Calu3 (cell line): ENCODE measurements at places on chromosomes 11 and 22. TPM values are rescaled to one million over a fixed set of nuclear protein-coding genes. Genes with fewer than 3 reads are reported as not detected.
A peak's percentile ranks its signal among the peaks of the same experiment; 100 is the strongest.

DNA sequence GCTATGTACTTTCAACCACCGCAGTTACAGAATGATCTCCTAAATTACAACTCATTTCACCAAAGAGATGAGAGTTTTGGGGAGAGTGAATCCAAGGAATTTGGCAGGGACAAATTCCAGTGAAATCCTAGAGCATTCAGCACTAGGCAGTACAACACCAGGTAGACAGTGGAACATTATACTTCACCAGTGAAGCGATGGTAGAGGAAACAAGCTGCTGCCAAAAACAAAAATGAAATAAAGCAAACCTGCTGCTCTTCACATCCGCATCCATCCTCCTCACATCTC lies 16.9 kb downstream of the SMCO4 start:
- H3K27ac ChIP-seq: no peak overlapping the region
- H3K36me3 ChIP-seq: no peaks in the 10 kb centered on the region
- H3K4me1 ChIP-seq: peaks cover 30% of the 10 kb centered on the region
- no peaks in the 10 kb centered on the region for H3K27me3 ChIP-seq
- H3K4me3 ChIP-seq: no peak overlapping the region

GRCh38 chr11:61526229-61526628 lies 17.7 kb downstream of the LRRC10B start:
- H3K27ac ChIP-seq: no peak overlapping the region
- peaks cover 4% of the 10 kb centered on the region for H3K36me3 ChIP-seq
- DNase-seq: no peak
- H3K27me3 ChIP-seq: peaks cover 70% of the 10 kb centered on the region
- no peak overlapping the region for H3K4me3 ChIP-seq
- H3K4me1 ChIP-seq: no peaks in the 10 kb centered on the region

GRCh38 chr22:47929646-47930185 lies 1167.3 kb downstream of the TBC1D22A start:
- H3K36me3 ChIP-seq: no peaks in the 10 kb centered on the region
- no peaks in the 10 kb centered on the region for H3K4me1 ChIP-seq
- no peak overlapping the region for H3K27ac ChIP-seq

SMTNL1 gene
- total RNA-seq: not detected in 2 replicates

GRCh38 chr11:69005631-69006368 lies 7.2 kb downstream of the MRGPRF start:
- H3K27me3 ChIP-seq: peaks cover 19% of the 10 kb centered on the region
- H3K4me3 ChIP-seq: no peak overlapping the region
- no peak for DNase-seq
- no peak overlapping the region for H3K27ac ChIP-seq
- peaks cover 21% of the 10 kb centered on the region for H3K4me1 ChIP-seq

MALAT1 gene
- total RNA-seq: 8,437 and 9,950 TPM in 2 replicates

DNA sequence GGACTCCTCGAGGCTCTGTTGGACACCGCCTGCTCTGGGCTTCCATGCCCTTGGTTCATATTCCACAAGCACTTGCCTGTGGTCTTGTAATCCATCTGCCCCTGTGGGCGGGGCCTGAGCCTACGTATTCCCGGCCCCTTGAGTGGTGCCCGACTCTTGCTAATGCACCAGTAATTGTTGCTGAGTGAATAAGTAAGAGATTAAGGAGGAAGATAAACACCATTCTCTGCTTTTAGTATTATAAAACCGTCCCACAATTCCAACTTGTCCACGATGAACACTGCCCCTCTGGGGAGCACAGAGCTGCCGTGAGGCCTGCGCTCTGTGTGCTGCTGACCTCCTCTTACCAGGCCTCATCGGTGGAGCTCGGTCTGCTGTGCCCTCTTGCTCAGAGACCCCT lies 50.3 kb downstream of the MICAL2 start:
- peaks cover 63% of the 10 kb centered on the region for H3K36me3 ChIP-seq
- peak overlapping the region; percentile 88 for H3K27ac ChIP-seq
- peaks cover 68% of the 10 kb centered on the region for H3K4me1 ChIP-seq
- H3K4me3 ChIP-seq: peak overlapping the region; percentile 20

- H3K4me1 ChIP-seq: peaks cover 89% of the 10 kb centered on the region
- DNase-seq: no peak
- peak overlapping the region; percentile 8 for H3K4me3 ChIP-seq
Measured at GRCh38 chr11:45267652-45268299, 18.4 kb downstream of the SYT13 start.

TTC38 gene
- 31.9 and 34.0 TPM in 2 replicates for total RNA-seq

DNA sequence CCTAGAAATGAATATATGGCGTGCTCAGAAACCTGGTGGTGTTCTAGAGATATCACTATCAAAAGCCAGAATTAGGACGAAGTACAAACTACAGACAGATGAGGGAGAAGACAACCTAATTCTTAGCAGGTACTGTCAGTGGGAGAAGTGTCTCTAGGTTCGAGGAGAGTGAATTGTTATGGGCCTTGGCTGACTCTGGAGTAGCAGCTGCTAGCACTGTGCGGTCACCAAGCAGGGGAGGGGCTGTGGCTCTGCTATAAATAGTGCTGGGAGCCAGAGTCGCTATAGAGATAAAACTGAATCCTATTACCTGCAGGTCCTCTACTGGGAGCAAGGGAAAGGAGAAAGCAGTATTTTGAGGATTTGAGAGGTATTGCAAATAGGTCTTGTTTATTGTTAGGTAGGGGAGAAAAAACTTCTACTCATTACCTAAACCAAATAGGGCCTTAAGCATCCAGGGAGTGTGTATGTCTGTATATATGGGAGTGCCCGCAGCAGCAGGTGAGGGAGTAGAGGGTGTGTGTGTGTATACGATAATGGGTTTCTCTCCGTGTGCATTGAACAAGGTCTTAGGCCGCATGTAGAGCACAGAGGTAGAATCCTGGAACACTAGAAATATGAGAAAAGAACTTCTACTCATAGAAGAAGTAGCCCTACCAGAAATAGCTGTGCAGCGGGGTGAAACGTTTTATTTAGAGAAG lies 2.2 kb downstream of the MADD start:
- no peak for DNase-seq
- H3K36me3 ChIP-seq: peaks cover 42% of the 10 kb centered on the region
- peaks cover 33% of the 10 kb centered on the region for H3K4me1 ChIP-seq
- no peaks in the 10 kb centered on the region for H3K27me3 ChIP-seq
- no peak overlapping the region for H3K27ac ChIP-seq
